Neural crest cell (in vitro differentiated cells): ENCODE measurements at places on chromosomes 4 and X. TPM values are rescaled to one million over a fixed set of nuclear protein-coding genes. Genes with fewer than 3 reads are reported as not detected.

- no peaks in the 10 kb centered on the region for H3K36me3 ChIP-seq
- H3K4me1 ChIP-seq, result no peaks in the 10 kb centered on the region
- H3K27me3 ChIP-seq, result no peaks in the 10 kb centered on the region
- H3K4me3 ChIP-seq, result no peak overlapping the region
Measured at GRCh38 chr4:144594471-144594986, 51.4 kb upstream of the HHIP start.

DNA sequence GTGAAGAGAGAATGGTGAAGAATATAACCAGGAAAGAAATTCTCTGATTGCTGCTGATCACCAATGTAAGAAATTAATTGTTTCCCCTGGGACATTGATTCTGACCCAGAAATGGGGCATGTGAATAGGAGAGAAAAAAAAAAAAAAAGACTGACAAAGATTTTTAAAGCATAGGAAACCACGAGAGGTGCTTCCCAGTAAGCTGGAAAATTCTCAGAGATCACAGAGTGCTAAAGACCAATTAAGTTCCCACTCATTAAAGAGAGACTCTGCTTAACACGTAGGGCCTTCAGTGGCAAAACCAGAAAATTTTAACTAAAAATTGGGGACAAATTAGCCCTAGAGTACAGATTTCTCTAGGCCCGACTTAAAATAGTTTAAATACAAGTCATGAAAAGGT lies 604.4 kb downstream of the ARAP2 start:
- H3K4me3 ChIP-seq, result no peak overlapping the region
- H3K4me1 ChIP-seq, result no peaks in the 10 kb centered on the region
- DNase-seq, result no peak
- no peaks in the 10 kb centered on the region for H3K27me3 ChIP-seq
- no peak overlapping the region for H3K27ac ChIP-seq

DNA sequence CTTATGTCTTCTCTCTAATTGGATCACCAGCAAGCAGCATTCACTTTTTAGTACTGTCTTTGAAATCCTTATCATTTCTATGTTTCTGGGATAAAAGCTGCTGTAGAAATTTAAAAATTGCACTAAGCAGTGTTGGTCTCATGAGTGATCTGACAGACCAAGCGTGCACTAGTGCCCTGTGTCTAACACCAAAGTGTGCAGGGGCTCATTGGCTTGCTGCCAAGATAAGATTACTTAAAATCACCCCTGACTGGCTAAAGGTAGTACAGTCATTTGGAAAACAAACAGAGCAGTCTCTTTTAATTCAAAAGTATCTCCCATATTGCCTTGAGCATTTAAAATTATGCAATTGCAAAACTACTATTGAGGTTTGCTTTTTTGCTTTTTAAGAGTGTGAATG lies 304.6 kb downstream of the ARAP2 start:
- no peaks in the 10 kb centered on the region for H3K27me3 ChIP-seq
- H3K36me3 ChIP-seq, result no peaks in the 10 kb centered on the region
- H3K27ac ChIP-seq, result no peak overlapping the region
- no peaks in the 10 kb centered on the region for H3K4me1 ChIP-seq

- H3K36me3 ChIP-seq, result no peaks in the 10 kb centered on the region
- no peaks in the 10 kb centered on the region for H3K4me1 ChIP-seq
- H3K4me3 ChIP-seq, result no peak overlapping the region
- H3K27me3 ChIP-seq, result no peaks in the 10 kb centered on the region
- no peak overlapping the region for H3K27ac ChIP-seq
Measured at GRCh38 chr4:74615411-74615810, 170.5 kb downstream of the AREG start.

DNA sequence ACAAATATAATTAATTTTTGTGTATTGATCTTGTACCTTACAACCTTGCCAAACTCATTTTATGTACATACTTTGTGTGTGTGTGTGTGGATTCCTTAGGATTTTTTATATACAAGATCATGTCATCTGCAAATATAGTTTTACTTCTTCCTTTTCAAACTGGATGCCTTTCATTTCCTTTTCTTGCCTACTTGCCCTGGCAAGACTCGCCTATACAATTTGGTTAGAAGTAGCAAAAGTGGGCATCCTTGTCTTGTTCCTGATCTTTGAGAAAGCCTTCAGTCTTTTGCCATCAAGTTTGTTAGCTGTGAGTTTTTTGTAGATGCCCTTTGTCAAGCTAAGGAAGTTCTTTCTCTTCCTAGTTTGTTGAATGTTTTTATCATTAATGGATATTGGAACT lies 30.5 kb downstream of the RUFY3 start:
- H3K36me3 ChIP-seq, result no peaks in the 10 kb centered on the region
- H3K27ac ChIP-seq, result no peak overlapping the region
- DNase-seq, result no peak

DNA sequence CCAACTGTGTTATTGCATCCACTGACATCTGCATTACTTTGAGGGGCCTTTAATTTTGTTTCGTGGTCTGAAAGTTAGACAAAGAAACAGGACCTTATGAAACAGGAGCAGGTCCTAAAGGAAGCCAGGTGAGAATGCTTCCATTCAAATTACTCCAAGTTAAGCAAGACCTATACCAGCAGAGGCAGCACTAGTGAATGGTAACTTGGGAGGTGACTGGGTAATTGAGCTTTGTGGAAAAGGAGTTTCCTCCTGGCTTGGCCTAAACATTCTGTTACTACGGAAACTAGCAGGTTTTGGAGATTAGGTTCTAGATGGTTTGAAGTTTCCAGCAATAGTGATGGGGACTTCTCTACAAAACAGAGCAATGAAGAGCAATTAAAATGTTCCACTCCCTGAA lies 173.5 kb downstream of the NKX6-1 start:
- no peak overlapping the region for H3K27ac ChIP-seq
- H3K4me3 ChIP-seq, result no peak overlapping the region
- H3K36me3 ChIP-seq, result peaks cover 4% of the 10 kb centered on the region
- DNase-seq, result no peak

DNA sequence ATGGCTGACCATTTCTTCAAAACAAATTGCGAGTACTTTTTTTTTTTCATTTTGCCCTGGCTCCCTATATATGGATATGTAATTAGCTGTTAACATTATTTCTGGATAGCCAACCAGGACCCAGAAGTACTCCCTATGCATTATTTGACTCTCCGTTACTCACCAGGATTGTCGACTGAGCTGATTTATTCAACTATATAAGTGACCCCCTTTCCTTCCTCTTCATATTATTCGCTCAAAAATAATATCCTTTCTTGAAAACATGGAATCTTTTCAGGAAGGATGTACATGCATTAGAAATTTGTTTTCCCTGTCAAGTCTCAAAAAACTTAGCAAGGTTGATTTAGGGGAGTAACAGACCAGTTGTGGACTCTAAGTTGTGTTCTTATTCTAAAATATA lies 114.1 kb upstream of the KLHL4 start:
- no peak overlapping the region for H3K27ac ChIP-seq
- H3K4me3 ChIP-seq, result no peak overlapping the region
- no peaks in the 10 kb centered on the region for H3K36me3 ChIP-seq

DNA sequence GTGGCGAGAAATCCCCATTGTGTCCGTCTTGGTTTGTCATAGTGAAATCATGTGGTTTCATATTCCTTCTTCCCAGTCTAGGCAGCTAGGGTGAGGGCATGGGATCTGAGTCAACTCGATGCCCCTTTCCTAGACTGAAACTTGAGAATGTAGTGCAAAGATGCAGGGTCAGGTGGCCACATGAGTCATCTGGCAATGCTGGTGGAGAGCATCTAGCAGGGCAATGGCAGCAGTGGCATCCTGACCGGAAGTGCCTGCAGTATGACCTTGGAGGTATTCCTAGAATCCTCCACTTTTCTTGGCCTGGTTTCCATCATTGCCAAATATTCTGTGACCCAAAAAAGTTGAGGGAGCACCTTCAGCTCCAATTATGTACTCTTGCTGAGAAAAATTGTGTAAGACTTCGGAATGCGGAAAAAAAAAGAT lies 39.1 kb upstream of the TMEM184C start:
- H3K4me1 ChIP-seq, result no peaks in the 10 kb centered on the region
- no peaks in the 10 kb centered on the region for H3K36me3 ChIP-seq
- no peak overlapping the region for H3K4me3 ChIP-seq
- DNase-seq, result no peak
- H3K27ac ChIP-seq, result no peak overlapping the region
- no peaks in the 10 kb centered on the region for H3K27me3 ChIP-seq

GRCh38 chr4:187171706-187172339 lies 448.2 kb upstream of the FAT1 start:
- no peak overlapping the region for H3K4me3 ChIP-seq
- H3K36me3 ChIP-seq, result no peaks in the 10 kb centered on the region
- no peak for DNase-seq
- no peak overlapping the region for H3K27ac ChIP-seq
- no peaks in the 10 kb centered on the region for H3K27me3 ChIP-seq

DNA sequence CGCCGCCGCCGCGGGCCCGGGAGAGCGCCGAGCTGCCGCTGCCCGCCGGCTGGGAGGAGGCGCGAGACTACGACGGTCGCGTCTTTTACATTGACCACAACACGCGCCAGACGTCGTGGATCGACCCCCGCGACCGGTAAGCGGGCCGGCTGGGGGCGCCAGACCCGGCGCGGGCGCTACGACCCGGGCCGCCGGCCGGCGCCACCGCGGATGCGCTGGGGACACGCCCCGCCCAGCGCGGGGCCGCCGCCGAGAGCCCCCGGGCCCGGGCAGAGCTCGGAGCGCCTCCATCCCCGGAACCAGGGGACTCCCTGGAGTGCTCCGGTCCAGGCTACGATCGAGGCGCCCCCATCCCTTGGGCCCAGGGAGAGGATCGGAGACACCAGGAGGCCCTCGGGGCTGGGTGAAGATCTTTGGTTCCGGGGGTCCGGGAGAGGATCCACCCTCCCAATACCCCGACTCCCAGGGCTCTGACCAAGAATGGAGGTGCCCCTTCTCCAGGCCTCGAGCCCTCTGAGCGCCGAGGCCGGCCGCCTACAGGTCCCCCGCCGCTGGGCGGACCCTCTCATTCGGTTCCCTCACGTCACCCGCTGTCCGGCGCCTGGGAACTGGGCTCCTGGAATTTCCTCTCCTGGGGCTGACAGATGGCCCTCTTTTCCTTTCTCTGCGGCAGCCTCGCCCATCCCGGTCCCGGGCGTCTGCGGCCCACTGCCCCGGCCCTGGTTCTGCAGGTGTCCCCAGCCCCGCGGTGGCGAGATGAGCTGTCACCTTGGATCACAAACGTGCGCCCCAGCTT lies 48.8 kb downstream of the CLDN34 start:
- peaks cover 34% of the 10 kb centered on the region for H3K4me1 ChIP-seq
- peak overlapping the region; percentile 62 for H3K27ac ChIP-seq
- peak overlapping the region; percentile 76 for H3K4me3 ChIP-seq
- DNase-seq, result peak; percentile 10
- H3K36me3 ChIP-seq, result no peaks in the 10 kb centered on the region

DNA sequence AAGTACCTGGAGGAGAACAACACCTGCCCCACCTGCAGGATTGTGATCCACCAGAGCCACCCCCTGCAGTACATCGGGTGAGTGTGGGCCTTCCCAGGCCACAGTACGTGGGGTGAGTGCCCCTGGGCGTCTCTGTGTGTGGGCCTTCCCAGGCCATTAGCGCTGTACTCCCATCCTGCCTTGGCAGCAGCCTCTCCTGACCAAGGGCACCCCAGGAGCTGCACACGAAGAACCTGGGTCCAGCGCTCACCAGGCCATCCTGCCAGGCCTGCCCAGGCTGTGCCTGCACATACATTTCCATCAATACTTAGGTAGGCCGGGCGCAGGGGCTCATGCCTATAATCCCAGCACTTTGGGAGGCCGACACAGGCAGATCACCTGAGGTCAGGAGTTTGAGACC lies 29.3 kb downstream of the PCGF3 start:
- no peaks in the 10 kb centered on the region for H3K27me3 ChIP-seq
- H3K27ac ChIP-seq, result no peak overlapping the region

DNA sequence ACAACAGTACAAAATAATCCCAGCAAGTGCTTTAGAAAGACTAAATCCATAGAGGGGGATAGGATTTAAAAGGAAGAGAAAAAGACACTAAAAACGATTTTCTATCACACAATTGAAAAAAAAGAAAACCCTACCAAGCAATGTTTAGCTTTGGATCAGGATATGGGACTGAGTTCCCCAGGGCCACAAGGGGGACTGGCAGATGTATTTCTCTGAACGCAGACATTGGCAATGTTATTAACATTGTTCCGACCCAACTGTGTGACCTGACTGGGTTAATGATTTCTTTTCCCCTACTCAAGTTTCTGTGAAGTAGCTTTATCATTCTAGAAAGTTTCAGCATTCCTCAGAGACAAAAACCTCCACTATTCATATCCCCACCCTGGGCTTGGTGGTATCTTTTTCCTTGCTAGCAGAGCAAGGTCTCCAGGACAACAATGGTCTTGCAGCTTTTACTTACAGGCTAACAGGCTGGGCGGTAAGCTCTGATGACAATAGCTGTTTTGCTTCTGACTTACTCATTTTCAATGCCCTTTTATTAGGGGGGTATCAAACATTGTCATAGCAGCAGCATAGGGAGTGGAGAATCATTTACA lies 25.8 kb downstream of the SLC7A11 start:
- H3K4me1 ChIP-seq, result peaks cover 53% of the 10 kb centered on the region
- no peaks in the 10 kb centered on the region for H3K27me3 ChIP-seq
- no peak for DNase-seq
- H3K36me3 ChIP-seq, result peaks cover 14% of the 10 kb centered on the region

DNA sequence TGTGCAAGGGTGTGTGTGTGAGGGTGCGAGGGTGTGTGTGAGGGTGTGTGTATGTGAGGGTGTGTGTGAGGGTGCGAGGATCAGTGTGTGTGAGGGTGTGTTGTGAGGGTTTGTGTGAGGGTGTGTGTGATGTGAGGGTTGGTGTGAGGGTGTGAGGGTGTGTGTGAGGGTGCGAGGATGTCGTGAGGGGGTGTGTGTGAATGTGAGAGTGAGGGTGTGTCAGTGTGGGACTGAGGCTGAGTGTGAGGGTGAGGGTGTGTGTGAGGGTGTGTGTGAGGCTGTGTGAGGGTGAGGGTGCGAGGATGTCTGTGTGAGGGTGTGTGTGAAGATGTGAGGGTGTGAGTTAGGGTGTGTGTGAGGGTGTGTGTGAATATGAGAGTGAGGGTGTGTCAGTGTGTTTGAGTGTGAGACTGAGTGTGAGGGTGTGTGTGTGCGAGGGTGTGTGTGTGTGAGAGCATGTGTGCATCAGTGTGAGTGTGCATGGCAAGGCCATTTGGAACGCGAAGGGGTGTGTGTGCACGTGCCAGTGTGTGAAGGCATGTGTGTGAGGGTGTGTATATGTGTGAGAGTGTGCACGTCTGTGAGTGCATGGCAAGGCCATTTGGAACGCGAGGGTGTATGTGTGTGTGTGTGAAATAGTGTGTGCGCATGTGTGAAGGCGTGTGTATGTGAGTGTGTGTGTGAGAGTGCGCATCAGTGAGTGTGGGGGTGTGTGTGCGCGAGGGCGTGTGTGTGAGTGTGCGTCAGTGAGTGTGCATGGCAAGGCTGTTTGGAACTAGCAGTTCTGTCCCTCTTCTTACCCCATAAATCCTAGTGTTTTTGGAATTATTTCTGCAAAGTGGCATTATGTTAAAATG lies 69.8 kb downstream of the RGS12 start:
- H3K4me3 ChIP-seq, result no peak overlapping the region
- DNase-seq, result no peak
- peaks cover 4% of the 10 kb centered on the region for H3K36me3 ChIP-seq

- H3K27me3 ChIP-seq, result no peaks in the 10 kb centered on the region
- peaks cover 10% of the 10 kb centered on the region for H3K4me1 ChIP-seq
- H3K4me3 ChIP-seq, result no peak overlapping the region
- DNase-seq, result no peak
- H3K27ac ChIP-seq, result no peak overlapping the region
- H3K36me3 ChIP-seq, result peaks cover 8% of the 10 kb centered on the region
Measured at GRCh38 chr4:101033986-101034385, 313.3 kb downstream of the PPP3CA start.

The DCX gene
- 80.8 and 86.4 TPM in 2 replicates for total RNA-seq

The TRPC3 gene
- 0.82 TPM in 2 replicates for total RNA-seq

The TMSB15B gene
- 36.8 and 40.7 TPM in 2 replicates for total RNA-seq

The MAOA gene
- 0.30 and 0.45 TPM in 2 replicates for total RNA-seq

The PROM1 gene
- total RNA-seq, result 60.8 and 65.3 TPM in 2 replicates

The HNRNPD gene
- 610 and 642 TPM in 2 replicates for total RNA-seq

The HSFX3 gene
- total RNA-seq, result not detected in 2 replicates
